Iris pigment epithelial cell (primary cell): ENCODE measurements at places on chromosomes 11 and 22.

GRCh38 chr11:1126935-1127663 is 30.7 kb upstream of the MUC5AC start:
- no peak for DNase-seq

DNA sequence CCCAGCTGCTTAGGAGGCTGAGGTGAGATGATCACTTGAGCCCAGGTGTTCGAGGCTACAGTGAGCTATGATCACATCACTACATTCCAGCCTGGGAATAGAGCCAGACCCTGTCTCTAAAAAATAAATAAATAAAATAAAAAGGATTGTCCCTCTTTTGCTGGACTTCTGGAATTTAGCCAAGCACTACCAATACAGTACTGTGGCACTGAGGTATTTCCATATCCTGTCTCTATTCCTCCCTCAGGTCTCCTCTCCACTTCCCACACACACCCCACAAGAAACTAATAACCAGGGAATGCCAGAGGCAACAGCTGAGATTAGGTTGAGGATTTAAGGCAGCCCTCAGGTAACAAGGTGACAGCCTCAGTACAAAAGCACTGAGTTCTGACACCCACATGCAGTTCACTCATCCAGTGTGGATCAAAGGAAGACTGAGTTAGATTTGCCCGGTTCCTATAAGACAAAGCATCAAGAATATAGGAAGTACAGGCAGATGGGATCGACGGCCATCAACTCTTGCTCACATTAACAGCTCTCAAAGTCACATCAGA is 4.5 kb upstream of the PPP2R1B start:
- no peak for DNase-seq

DNA sequence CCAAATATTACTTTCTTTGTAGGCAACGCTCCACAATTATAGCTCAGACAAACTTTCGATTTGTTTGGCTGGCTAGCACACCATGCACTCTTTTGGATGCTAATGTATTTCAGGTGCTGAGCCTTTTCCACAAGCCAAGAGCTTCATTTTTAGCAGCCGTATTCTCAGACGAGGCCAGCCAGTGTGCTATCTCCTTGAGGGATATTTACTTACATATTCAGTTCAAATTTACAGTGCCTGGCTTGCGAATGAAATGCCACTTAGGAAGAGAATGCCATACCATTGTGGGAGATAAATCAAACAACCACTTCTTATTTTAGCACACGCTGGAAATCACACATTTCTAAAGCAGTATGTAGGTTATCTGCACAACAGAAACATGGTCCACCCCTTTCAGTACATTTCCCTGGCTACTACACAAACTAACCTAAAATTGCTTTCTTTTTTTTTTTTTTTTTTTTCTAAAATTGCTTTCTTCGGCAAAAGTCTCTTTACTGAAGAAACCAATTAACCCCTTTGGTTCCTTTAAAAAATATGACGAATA is 236.9 kb downstream of the CADM1 start:
- no peak for DNase-seq

DNA sequence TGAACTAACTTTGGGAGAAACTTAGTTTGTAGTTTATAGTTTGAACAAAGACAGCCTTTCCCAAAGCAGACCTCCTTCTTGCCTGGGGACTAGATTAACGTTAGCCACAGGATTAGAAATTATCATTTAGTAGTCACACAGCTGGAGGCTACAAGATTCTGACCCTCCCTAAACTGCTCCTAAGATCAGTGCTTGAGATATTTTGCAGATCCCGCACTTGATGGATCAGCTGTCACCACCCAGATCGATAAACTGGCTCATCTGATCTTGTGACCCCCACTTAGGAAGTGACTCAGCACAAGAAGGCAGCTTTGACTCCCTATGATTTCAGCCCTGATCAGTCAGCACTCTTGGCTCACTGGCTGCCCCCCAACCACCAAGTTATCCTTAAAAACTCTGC is 1.6 kb downstream of the SLC22A24 start:
- peak; percentile 26 for DNase-seq

GRCh38 chr11:127620671-127621070 is 620.1 kb upstream of the KIRREL3 start:
- peak; percentile 17 for DNase-seq

DNA sequence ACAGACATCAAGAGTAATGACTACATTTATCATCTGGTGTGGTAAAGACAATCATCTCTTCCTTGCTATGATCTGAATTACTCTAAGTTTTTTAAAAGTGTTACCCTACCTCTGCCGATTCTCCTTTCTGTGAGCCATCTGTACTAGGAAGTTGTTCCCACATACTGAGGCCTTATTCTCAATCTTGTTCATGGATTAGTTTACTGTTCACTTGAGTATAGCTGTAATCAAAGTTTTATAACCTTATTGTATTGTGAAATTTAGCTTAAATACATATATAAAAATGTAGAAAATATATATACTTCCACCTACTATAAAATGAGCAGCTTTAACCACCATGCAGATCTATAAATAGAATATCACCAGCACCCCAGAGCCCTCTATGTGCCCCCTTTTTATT is 2.4 kb upstream of the OR8D2 start:
- no peak for DNase-seq

DNA sequence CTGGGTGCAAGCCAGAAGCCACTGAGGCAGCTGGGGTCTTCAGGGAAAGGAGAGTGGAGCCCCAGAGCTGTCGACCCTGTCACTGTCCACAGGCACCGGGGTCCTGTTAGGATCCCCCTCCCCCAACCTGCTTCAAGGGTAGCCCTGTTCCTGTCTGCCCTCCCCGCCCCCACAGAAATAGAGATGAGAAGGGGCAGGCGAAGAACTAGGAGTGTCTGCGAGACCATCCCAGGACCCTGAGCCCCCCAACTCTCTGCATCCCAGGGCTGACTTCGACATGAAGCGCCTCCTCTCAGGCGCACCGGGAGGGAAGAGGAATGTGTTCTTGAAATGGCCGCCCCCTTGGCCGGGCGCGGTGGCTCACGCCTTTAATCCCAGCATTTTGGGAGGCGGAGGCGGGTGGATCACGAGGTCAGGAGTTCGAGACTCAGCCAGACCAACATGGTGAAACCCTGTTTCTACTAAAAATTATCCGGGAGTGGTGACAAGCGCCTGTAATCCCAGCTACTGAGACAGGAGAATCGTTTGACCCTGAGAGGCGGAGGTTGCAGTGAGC is 607 bp upstream of the ZNF70 start:
- DNase-seq, result no peak

DNA sequence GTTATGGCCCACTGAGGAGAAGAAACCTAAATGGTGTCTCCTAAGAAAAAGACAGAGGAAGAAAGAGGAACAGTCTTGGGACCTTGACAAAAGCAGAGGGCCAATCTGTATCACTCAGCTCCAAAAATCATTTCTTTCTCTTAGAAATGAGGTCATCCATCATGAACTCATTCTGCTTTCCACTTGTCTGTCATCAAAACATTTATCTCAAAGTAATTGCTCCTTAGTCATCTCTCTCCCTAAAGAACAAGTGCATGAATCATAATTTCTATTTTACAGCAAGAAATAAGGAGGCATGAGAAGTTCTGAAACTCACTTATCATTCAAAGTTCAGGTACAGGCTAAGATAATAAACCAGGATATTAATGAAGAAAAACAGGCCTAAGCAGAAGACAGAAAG is 375.6 kb downstream of the KCNA4 start:
- peak; percentile 3 for DNase-seq

GRCh38 chr22:49967706-49968208 is 7.2 kb downstream of the PIM3 start:
- DNase-seq, result no peak

DNA sequence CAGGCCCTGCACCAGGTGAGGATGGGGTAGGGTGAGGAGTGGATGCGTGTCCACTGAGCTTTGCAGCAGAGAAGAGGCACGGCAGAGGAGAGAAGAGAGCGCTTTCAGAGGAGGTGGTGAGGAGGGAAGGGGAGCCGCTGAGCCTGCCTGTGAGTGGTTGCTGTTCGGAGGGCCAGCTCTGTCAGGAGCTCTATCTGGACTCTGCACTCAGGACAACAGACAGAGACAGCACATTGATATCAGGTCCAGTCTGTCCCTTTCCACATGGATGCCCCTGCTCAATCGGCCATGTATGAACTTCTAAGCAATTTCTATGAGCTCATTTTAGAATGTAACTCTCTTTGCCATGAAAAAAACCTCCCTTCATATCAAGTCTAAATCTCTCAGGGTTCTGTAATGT is 158.6 kb downstream of the KIRREL3 start:
- DNase-seq, result peak; percentile 1

GRCh38 chr22:50673231-50674129 is 857 bp downstream of the SHANK3 start:
- no peak for DNase-seq

DNA sequence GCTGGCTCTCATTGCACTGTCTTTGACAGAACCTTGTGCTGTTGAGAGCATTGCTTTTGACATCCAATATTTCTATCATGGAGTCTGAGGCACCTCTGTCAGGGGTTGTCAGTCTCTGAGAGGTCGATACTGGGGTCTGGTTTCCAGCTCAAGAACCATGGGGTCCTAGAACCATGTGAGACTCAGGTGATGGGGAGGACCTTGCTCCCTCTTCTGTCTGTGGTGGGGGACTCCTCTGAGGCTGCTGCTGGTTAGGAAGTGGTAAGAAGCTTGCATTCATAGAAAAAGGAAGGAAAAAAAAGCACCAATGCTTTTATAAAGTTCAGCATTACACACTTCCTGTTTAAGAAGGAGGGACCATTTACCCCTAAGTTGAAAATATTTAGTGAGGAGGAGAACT is 91.8 kb upstream of the CD44 start:
- DNase-seq, result no peak

GRCh38 chr22:17627961-17628405 is 566 bp downstream of the ATP6V1E1 start:
- no peak for DNase-seq

DNA sequence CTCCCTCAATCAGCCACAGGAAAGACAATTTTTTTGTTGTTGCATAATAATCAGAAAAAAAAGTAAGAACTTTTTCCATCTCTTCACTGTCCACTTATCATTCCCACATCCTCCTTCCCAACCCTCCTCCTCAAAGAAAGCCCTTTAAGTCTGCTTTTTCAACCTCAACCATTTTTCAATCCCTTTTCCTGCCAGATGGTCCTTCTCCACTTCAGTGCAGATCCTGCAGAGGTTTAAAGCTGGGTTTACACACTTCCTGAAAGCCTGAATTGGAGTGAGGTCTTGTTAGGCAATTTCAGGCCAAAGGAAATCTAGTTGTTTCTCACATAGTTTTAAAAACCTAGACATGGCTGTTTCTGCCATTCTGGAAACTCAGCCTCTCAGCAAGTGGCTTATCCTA is 78.3 kb downstream of the RPL27A start:
- peak; percentile 25 for DNase-seq

DNA sequence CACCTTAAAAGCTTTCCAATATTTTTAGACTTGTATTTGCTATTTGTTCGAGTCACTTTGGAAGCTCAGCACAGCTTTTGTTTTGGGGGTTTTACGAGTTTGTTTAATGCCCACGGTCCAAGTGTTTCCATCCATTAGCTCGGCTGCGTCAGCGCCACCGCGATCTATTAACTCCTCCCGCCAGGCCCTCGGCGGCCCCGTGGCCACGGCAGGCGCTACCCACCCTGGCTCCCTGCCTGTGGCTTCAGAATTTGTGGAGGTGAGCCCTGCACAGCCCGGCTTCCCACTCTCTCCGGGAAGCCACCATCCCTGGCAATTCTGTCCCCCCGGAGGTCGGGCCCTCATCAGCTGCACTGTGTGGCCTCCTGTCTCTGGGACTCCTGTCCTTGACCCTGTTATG is 648.5 kb downstream of the BRD1 start:
- DNase-seq, result no peak

- peak; percentile 45 for DNase-seq
Observed at GRCh38 chr11:3609416-3610265, 32.2 kb downstream of the ART5 start.

DNA sequence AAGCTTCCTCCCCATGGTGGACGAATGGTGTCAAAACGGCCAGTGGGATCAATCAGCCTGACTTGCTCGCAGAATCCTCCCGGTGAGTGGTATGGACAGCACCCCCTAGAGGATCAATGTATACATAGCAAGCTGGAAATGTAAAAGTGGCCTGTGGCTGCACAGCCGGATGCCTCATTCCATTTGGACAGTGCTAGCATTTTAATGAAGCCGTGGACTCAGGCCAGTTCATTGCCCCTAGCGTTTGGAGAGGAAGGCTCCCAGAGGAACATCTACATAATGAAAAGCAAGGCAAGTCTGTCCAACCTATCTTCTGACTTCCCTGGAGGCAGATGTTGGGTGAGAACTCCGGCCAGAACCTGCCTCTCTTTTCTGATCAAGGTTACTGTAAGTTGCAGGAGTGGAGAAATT is 942.3 kb downstream of the NTM start:
- peak; percentile 5 for DNase-seq

DNA sequence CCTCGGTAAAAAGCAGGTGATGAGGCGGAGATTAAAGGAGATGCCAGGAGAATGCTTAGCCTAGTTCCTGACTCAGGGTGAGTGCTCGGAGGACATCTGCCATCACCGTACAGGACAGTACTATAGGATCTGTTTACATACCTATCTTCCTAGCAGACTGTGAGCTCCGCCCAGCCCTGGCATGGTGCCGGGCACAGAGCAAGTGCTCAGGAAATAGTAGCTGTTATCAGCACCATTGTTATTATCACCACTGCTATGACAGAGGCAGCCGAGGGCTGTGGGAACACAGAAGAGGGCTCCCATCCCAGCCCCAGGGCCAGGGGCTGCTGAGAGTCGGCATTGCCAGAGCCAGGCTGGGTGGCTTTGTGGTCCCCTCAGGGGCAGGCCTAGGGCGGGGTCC is 642 bp upstream of the SEPTIN3 start:
- DNase-seq, result peak; percentile 6

DNA sequence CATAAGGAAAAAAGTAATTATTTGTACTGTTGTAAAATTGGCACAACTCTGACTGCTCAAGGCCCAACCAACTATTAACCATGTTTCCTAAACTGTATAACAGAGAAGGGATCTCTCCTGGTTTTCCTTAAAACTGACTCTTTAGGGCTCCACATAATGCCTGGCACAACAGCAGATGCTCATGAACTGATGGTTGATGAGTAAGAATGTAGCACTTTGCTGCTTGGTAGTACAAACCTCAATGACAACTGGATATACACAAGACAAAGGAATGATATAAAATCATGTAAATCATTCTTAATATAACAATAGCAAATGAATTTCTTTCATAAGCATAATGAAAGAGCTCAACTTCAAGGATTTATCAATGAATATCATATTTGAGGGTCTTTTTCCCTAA is 11.7 kb downstream of the MSANTD2 start:
- peak; percentile 23 for DNase-seq

DNA sequence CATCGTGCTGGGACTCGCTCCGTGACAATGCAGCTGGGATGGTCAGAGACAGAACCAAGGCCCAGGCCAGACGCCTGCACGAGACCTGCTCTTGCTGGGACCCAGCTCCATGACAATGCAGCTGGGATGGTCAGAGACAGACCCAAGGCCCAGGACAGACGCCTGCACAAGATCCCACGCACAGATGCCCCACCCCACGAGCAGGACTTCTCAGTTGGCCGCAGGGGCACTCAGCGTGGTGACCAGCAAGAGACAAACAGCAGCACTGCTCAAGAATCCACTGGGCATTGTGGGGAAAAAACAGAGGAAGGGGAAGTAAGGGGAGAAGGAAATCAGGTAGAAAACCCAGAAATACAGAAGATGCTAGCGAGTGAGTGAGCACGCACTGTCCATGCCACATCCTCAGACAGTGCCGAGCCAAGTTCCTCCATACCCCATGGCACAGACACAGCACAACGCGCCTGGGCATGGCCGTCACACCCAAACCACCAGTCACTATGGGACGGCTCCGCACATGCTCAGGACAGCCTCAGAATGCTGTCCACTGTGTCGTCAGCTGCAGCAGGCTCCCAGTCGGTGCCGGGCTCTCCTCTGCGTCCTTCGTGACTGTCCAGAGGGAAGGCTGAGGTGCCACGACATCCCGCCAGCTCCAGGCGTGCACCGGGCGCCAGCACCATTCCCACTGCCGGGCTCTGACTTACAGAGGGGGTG is 44.5 kb downstream of the BRD1 start:
- DNase-seq, result no peak
